ENCODE measurements at places on chromosomes 1 and 21.

GRCh38 chr1:31834501-31834900 is 18.7 kb upstream of the SPOCD1 start:
- no peak for DNase-seq

DNA sequence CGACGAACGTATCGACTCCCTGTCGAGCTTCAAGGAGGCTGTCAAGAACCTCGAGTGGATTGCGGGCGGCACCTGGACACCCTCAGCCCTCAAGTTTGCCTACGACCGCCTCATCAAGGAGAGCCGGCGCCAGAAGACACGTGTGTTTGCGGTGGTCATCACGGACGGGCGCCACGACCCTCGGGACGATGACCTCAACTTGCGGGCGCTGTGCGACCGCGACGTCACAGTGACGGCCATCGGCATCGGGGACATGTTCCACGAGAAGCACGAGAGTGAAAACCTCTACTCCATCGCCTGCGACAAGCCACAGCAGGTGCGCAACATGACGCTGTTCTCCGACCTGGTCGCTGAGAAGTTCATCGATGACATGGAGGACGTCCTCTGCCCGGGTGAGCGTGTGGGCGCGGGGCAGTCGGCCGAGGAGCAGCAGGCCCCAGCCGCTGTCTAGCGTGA is 28.0 kb downstream of the COL6A2 start:
- no peak for DNase-seq

DNA sequence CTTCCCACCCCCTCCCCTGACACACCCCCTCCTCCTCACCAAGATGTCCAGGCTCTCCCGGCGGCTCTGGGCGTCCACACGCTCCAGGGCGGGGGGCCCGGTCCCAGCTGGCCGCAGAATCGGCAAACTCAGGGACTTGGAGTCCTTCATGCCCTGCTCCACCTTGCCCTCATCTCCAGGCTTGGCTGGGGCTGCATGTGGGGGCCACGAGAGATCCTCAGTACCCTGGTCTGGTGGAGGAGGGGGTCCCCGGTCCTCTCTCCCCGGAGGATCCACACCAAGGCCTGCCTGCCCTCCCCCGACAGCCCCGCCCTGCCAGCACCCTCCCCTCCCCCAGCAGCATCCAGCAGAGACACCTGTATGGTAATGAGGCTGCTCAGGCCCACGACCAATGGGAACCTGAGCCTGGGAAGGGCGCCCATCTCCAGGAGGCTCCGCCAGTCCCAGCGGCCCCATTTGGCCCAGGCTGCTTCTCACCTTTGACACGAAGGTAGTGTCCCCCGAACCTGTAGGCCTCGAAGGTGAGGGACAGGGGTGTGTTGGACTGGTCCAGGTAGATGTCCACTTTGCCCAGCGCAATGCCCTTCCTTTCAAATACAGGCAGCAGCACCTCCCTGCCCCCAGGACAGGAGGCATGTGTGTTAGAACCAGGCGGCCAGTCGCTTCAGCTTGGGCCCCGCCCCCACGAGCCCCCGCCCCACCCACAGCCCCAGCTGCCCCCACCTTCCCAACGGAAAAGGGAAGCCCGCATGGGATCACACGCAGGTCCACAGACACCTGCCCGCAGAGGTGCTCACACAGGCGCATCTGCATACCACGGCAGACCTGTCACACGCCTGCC is 8.2 kb upstream of the TNFRSF25 start:
- DNase-seq = no peak

- no peak for DNase-seq
Measured at GRCh38 chr1:89298461-89298860, 25.8 kb upstream of the GBP5 start.

DNA sequence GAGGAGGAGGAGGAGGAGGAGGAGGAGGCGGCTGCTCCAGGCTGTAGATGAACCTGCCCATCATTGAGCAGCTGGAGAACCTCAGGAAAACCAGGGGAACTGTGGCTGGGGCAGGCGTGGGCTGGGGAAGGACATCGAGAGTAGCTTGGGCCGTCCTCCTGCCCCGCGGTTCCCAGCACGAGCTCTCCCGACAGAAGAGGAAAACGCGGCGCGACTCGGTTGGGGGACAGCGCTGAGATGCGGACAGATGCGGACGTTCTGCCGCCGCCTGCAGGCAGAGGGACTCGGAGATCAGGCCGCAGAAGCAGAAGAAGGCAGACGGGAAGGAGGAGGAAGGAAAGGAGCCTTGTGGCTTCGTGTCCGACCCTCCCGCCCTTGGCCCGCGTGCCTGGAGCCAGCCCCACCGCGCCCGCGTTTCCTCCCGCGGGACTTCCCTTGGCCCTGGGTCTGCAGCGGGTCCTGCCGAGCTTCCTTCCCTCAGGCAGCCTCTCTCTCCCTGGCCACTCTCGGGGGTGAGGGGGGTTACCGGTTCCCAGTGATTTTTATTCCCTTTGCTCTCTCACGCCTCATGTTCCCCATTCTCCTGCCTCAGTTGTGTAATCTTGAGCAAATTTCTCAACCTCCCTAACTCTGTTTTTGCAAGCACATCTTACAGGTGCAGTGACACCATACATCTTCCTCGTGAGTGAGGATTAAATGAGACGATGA is 1.7 kb upstream of the TNFRSF9 start:
- no peak for DNase-seq

GRCh38 chr1:65832296-65832695 is 39.6 kb downstream of the PDE4B start:
- no peak for DNase-seq

- no peak for DNase-seq
Measured at GRCh38 chr21:44890961-44891541, 17.6 kb upstream of the PTTG1IP start.

- DNase-seq = no peak
Measured at GRCh38 chr1:240194120-240194519, 102.4 kb downstream of the FMN2 start.

DNA sequence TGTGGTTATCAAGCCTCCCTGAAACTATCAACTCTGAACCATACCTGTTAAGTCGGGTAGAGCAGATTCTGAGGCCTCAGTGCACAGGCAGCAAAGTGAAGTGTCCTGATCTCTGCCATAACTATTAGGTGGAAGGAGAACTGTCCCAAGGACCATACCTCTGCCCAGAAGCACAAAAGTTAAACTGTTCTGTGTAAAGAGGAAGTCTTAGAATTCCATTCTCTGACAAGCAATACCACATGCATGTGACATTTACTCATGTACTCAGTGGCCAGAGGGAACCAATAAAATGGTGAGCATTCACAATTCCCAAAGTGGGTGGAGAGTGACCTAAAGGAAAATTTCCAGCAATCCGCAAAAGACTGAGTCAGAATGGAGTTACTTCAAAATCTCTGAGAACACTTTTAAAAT is 61.0 kb downstream of the TOR3A start:
- no peak for DNase-seq

DNA sequence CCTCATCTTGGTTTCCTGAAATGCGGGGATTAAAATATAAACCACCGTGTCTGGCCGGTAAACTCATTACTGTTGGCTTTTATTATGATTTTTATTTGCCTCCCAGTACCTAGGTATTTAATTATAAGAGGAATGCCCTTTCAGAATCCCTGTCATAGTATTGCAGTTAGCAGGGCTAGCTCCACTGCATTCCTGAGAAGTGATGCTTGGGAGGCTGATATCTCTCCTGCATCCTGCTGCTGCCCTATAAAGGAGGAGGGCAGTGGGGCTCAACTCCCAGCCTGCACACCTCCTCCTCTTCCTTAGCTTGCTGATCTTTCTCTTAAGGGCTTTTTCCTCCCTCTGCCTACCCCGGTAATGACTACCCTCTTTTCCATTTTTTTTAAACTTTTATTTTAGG is 19.9 kb upstream of the DISC1 start:
- DNase-seq = no peak

DNA sequence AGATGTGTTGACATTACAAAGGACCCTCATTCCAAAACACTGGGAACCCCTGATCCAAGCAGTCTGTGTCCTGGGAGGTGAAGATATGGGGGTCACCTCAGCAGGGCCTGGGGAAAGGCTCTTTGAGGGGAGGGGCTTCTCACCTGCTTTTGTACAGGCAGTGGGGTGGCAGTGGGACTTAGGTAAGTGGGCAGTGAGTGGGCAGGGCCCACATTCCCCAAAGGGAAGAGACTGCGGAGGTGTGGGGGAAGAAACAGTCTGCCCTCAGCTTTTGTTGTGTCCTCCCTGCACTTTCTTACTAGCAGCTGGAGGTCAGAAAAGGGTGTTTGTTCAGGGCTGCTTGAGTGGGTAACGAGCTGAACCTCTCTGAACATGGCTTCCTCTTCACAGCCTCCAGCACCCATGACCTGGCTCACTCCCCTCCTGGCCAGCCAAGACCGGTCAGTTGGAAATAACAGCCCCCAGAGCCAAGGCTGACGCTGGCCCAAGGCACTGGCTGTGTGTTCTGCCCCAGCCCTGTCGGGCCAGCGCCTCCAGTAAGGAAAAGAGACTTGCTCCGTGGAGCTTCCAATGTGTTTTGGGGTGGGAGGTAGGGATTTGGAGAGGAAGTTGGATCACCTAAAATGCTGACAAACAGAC is 173.5 kb downstream of the PSMG1 start:
- no peak for DNase-seq

- DNase-seq = no peak
Measured at GRCh38 chr1:211469938-211470529, 21.9 kb downstream of the RD3 start.

GRCh38 chr1:42258218-42258617 is 76.8 kb downstream of the FOXJ3 start:
- DNase-seq = no peak
